ENCODE measurements at places on chromosomes 3 and 15.

DNA sequence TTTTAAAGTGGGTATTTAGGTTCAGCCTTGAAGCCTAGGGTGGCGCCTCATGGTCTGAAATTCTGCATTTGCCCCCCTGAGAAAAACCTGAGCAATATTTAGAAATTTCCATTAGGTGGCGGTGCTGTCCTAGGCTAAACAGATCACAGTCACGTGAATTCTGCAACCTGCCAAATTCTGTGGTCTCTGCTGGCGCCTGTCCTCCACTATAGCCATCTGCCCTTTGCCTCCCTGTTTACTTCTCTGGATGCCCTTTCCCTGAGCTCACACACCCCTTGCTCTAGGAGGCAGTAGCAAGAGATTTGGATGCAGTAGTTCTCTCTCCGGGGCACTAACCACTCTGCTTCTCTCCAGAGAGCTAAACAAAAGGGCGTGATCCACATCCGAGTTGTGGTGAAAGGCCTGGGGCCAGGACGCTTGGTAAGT is 9.1 kb downstream of the MRPS11 start:
- H3K4me3 ChIP-seq, result no peak overlapping the region
- H3K4me1 ChIP-seq, result no peaks in the 10 kb centered on the region
- no peaks in the 10 kb centered on the region for H3K27me3 ChIP-seq
- peaks cover 17% of the 10 kb centered on the region for H3K36me3 ChIP-seq
- no peak overlapping the region for H3K27ac ChIP-seq
- DNase-seq, result no peak

- H3K27me3 ChIP-seq, result no peaks in the 10 kb centered on the region
- no peaks in the 10 kb centered on the region for H3K36me3 ChIP-seq
- H3K27ac ChIP-seq, result no peak overlapping the region
- no peak overlapping the region for H3K4me3 ChIP-seq
- H3K4me1 ChIP-seq, result no peaks in the 10 kb centered on the region
Observed at GRCh38 chr3:106367496-106367895, 498.7 kb upstream of the CBLB start.

DNA sequence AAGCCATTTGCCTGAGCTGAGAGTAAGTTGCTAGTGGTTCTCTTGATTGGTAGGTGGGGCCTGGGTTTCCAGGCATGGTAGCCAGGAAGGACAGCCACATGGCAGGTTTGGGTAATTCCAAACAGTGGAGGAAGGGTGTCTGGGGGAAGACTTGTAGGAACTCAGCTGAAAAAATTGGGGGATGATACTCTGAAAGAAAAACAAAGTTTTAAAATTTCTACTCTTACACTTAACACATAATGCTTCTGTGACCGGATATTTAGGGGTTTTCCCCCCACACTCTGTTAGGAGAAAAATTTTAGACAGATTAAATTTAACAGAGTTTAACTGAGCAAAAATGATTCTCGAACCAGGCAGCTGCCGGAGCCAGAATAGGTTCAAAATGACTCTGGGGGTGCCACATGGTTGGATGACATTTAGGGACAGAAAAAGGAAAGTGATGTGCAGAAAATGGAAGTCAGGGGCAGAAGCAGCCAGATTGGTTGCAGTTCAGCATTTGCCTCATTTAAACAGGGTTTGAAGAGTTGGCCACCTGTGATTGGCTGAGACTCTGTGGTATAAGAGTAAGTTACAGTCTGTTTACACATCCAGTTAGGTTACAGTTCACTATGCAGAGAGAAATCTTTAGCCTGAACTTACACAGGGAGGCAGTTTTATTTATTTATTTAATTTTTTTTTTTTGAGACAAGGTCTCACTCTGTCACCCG is 8.1 kb downstream of the B2M start:
- H3K36me3 ChIP-seq, result peaks cover 2% of the 10 kb centered on the region
- H3K27me3 ChIP-seq, result no peaks in the 10 kb centered on the region
- no peaks in the 10 kb centered on the region for H3K4me1 ChIP-seq
- DNase-seq, result no peak
- H3K4me3 ChIP-seq, result no peak overlapping the region
- no peak overlapping the region for H3K27ac ChIP-seq

- DNase-seq, result no peak
- no peaks in the 10 kb centered on the region for H3K4me1 ChIP-seq
- H3K27ac ChIP-seq, result no peak overlapping the region
- H3K27me3 ChIP-seq, result no peaks in the 10 kb centered on the region
Observed at GRCh38 chr3:117665296-117665695, 955.7 kb downstream of the TUSC7 start.

DNA sequence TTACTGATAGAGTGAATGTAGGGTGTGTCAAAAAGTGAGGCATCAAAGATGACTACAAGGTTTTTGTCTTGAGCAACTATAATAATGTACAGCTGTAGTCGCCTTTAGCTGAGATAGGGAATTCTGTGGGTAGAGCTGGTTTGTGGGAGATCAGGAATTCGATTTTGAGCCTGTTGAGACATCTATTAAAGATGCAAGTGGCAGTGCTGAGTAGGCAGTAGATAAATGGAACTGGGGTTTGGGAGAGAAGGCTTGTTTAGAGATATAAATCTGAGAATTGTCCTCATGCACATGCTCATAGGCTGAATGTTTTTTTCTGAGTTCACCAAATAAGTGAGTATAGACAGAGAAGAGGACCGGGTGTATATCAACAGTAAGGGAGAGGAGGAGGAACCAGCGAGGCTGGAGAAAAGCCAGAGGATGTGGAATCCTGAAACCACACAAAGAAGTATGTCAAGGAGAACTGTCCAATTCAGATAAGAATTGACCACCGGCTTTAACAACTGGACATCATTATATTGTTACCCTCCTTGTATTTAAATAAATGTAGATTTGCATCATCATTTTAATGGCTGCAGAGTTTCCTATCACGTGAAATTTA is 146.0 kb upstream of the TNIK start:
- no peaks in the 10 kb centered on the region for H3K36me3 ChIP-seq
- H3K27ac ChIP-seq, result no peak overlapping the region
- no peak for DNase-seq
- H3K27me3 ChIP-seq, result no peaks in the 10 kb centered on the region
- no peaks in the 10 kb centered on the region for H3K4me1 ChIP-seq

DNA sequence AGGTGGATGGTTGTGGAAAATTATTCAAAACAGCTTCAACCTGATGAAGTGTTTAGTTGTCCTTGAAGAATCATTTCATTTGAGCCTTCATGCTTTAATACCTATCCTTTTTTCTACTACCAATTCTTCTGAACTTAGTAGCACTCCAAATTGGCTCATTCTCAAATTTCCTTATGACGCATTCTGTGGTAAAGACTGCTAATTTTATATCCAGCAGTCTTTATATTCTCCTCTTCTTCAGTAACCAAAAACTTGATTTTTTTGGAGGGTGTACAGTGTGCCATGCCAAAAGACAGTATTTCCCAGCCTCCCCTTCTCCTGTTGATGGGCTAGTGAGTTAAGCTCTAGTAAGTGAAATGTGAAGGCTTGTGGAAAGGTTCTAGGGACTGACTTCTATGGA is 25.2 kb downstream of the CGNL1 start:
- H3K4me1 ChIP-seq, result peaks cover 7% of the 10 kb centered on the region
- H3K4me3 ChIP-seq, result no peak overlapping the region
- no peaks in the 10 kb centered on the region for H3K27me3 ChIP-seq
- H3K27ac ChIP-seq, result no peak overlapping the region
- H3K36me3 ChIP-seq, result no peaks in the 10 kb centered on the region
- DNase-seq, result no peak

GRCh38 chr3:8845641-8846040 is 76.2 kb upstream of the OXTR start:
- no peaks in the 10 kb centered on the region for H3K27me3 ChIP-seq
- H3K36me3 ChIP-seq, result no peaks in the 10 kb centered on the region
- H3K4me1 ChIP-seq, result no peaks in the 10 kb centered on the region
- no peak overlapping the region for H3K27ac ChIP-seq
- no peak overlapping the region for H3K4me3 ChIP-seq

- peaks cover 8% of the 10 kb centered on the region for H3K4me1 ChIP-seq
- H3K4me3 ChIP-seq, result no peak overlapping the region
- H3K36me3 ChIP-seq, result no peaks in the 10 kb centered on the region
- H3K27ac ChIP-seq, result no peak overlapping the region
- H3K27me3 ChIP-seq, result no peaks in the 10 kb centered on the region
Observed at GRCh38 chr3:14532691-14533456, 7.3 kb downstream of the GRIP2 start.

- no peaks in the 10 kb centered on the region for H3K4me1 ChIP-seq
- no peaks in the 10 kb centered on the region for H3K27me3 ChIP-seq
- no peak overlapping the region for H3K27ac ChIP-seq
Observed at GRCh38 chr3:143763564-143764162, 84.6 kb downstream of the SLC9A9 start.

DNA sequence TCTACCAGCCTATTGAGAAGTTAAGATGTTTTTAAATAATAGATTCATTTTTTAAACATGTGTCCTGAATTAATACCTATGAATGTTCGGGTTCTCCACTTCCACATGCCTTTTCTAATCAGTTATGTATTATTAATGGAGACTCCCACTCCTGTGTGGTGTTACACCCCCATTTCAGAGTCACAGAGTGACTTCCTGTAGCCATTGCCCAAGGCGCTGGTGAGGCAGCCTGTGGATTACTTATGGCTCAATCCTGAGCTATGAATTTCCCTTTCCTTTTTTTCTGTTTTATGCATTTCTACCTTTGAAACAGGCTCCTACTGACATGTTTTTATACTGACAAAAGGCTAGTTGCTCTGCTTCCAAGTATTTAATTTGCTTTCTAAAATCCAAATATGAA is 162.3 kb downstream of the GABRG3 start:
- no peaks in the 10 kb centered on the region for H3K36me3 ChIP-seq
- no peak overlapping the region for H3K27ac ChIP-seq
- H3K4me1 ChIP-seq, result no peaks in the 10 kb centered on the region
- DNase-seq, result no peak
- H3K27me3 ChIP-seq, result no peaks in the 10 kb centered on the region

DNA sequence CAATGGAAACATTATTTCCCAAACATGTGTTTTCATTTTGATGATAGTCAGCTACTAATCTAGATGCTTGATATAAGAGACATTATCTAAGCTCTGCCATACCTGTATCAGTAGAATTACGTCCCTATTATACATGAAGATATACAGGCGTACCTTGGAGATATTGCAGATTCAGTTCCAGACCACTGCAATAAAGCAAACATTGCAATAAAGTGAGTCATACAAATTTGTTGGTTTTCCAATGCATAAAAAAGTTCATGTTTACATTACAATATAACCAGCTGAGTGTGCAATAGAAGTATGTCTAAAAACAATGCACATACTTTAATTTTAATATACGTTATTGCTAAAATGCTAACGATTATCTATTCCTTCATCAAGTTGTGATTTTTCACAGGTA is 236.0 kb upstream of the ZNF717 start:
- no peaks in the 10 kb centered on the region for H3K36me3 ChIP-seq
- H3K4me1 ChIP-seq, result no peaks in the 10 kb centered on the region
- no peaks in the 10 kb centered on the region for H3K27me3 ChIP-seq
- no peak overlapping the region for H3K27ac ChIP-seq

DNA sequence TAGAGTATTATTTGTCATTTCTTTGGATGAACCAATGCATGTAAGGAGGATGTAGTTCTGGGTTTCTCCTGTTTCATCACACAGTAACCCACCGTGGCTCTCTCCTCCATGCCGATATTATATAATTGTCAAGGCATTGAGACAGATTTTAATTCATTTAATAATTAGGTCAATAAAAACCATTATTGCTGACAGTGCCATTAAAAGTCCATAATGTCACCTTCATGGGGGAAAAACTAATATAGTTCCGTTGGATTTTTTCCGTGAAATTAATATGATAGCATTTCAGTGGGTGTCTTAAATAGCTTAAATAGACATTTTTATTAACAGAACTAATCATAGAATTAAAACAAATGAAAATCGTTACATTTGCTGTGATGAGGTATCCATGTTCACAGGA is 747.7 kb upstream of the CFAP20DC start:
- no peak overlapping the region for H3K4me3 ChIP-seq
- H3K27me3 ChIP-seq, result no peaks in the 10 kb centered on the region
- no peak overlapping the region for H3K27ac ChIP-seq
- H3K4me1 ChIP-seq, result no peaks in the 10 kb centered on the region

DNA sequence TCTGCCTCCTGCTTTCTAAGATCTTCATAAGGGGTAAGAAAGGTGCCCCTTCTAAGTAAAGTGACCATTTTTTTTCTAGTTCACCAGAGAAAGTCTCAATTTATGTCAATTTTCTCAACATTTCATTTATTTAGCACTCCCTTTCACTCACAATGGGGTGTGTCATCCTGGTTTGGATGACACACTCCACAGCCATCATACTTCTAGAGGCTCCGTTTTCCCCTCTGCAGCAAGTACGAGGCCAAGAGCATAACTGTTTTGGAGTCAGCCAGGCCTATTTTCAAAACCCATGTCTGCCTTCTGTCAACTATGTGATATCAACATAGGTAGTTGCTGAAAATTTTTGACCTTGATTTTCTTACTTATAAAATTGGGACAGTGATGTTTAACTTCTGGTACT is 703.2 kb downstream of the NLGN1 start:
- no peaks in the 10 kb centered on the region for H3K27me3 ChIP-seq
- no peak overlapping the region for H3K4me3 ChIP-seq
- no peaks in the 10 kb centered on the region for H3K36me3 ChIP-seq
- no peak overlapping the region for H3K27ac ChIP-seq
- no peak for DNase-seq
- H3K4me1 ChIP-seq, result peaks cover 11% of the 10 kb centered on the region

- peaks cover 74% of the 10 kb centered on the region for H3K36me3 ChIP-seq
- no peak overlapping the region for H3K27ac ChIP-seq
- H3K4me3 ChIP-seq, result no peak overlapping the region
- no peaks in the 10 kb centered on the region for H3K4me1 ChIP-seq
- no peak for DNase-seq
Observed at GRCh38 chr3:47849699-47850563, 47.0 kb downstream of the DHX30 start.

GRCh38 chr3:179713643-179714090 is 60.8 kb downstream of the USP13 start:
- H3K27ac ChIP-seq, result no peak overlapping the region
- no peaks in the 10 kb centered on the region for H3K27me3 ChIP-seq
- H3K4me3 ChIP-seq, result no peak overlapping the region
- no peak for DNase-seq

GRCh38 chr3:187753516-187753915 is 8.2 kb upstream of the BCL6 start:
- H3K27me3 ChIP-seq, result no peaks in the 10 kb centered on the region
- H3K27ac ChIP-seq, result no peak overlapping the region
- no peaks in the 10 kb centered on the region for H3K36me3 ChIP-seq

- no peaks in the 10 kb centered on the region for H3K36me3 ChIP-seq
- DNase-seq, result no peak
- H3K4me3 ChIP-seq, result no peak overlapping the region
- H3K27ac ChIP-seq, result no peak overlapping the region
- no peaks in the 10 kb centered on the region for H3K4me1 ChIP-seq
Observed at GRCh38 chr15:78024883-78025282, 52.6 kb downstream of the TBC1D2B start.

- H3K36me3 ChIP-seq, result no peaks in the 10 kb centered on the region
- no peaks in the 10 kb centered on the region for H3K4me1 ChIP-seq
- DNase-seq, result no peak
Observed at GRCh38 chr15:89828281-89829145, 13.9 kb upstream of the ANPEP start.

GRCh38 chr3:42229266-42229941 is 36.6 kb downstream of the CCK start:
- DNase-seq, result no peak
- H3K36me3 ChIP-seq, result no peaks in the 10 kb centered on the region
- no peaks in the 10 kb centered on the region for H3K4me1 ChIP-seq
- H3K27me3 ChIP-seq, result no peaks in the 10 kb centered on the region
